Naive thymus-derived CD4-positive, alpha-beta T cell (primary cell): ENCODE measurements at places on chromosomes 16 and 17.
A peak's percentile ranks its signal among the peaks of the same experiment; 100 is the strongest.

- no peaks in the 10 kb centered on the region for H3K27me3 ChIP-seq
- peak overlapping the region; percentile 98 for H3K4me3 ChIP-seq
- DNase-seq = no peak
- H3K27ac ChIP-seq = peak overlapping the region; percentile 98
- peaks cover 12% of the 10 kb centered on the region for H3K36me3 ChIP-seq
Measured at GRCh38 chr17:58332778-58333735, 4.5 kb upstream of the TSPOAP1 start.

GRCh38 chr17:29094101-29094708, 51.3 kb downstream of the PIPOX start:
- DNase-seq = no peak
- H3K36me3 ChIP-seq = peaks cover 100% of the 10 kb centered on the region
- no peak overlapping the region for H3K27ac ChIP-seq
- H3K27me3 ChIP-seq = no peaks in the 10 kb centered on the region
- H3K4me1 ChIP-seq = no peaks in the 10 kb centered on the region

GRCh38 chr17:59355702-59356325, 24.4 kb downstream of the YPEL2 start:
- H3K27ac ChIP-seq = peak overlapping the region; percentile 24
- no peaks in the 10 kb centered on the region for H3K27me3 ChIP-seq
- peaks cover 24% of the 10 kb centered on the region for H3K36me3 ChIP-seq
- H3K4me1 ChIP-seq = peaks cover 39% of the 10 kb centered on the region

DNA sequence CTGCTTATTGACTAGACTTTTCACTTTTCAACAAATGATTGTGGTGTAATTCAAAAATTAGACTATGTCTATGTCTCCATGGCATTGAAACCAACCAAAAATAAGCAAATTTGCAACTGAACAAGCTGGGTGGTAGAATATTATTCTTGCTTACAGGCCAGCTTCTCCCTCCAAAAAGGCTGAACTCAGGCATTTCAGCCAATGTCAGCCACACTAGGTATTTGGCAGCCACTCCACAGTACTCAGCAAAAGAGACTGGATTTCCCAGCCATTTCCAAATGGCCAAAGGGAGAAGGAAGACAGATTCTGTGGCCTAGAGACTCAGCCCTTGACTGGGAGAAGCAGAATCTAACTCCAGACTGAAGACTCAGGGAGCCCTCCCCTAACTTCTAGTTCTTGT, 121.8 kb upstream of the IRX5 start:
- no peak overlapping the region for H3K27ac ChIP-seq
- H3K36me3 ChIP-seq = no peaks in the 10 kb centered on the region
- H3K4me1 ChIP-seq = no peaks in the 10 kb centered on the region
- DNase-seq = no peak
- no peaks in the 10 kb centered on the region for H3K27me3 ChIP-seq
- no peak overlapping the region for H3K4me3 ChIP-seq

GRCh38 chr17:72385475-72385874, 264.7 kb downstream of the SOX9 start:
- H3K4me3 ChIP-seq = no peak overlapping the region
- no peaks in the 10 kb centered on the region for H3K4me1 ChIP-seq
- H3K36me3 ChIP-seq = no peaks in the 10 kb centered on the region
- no peak overlapping the region for H3K27ac ChIP-seq

DNA sequence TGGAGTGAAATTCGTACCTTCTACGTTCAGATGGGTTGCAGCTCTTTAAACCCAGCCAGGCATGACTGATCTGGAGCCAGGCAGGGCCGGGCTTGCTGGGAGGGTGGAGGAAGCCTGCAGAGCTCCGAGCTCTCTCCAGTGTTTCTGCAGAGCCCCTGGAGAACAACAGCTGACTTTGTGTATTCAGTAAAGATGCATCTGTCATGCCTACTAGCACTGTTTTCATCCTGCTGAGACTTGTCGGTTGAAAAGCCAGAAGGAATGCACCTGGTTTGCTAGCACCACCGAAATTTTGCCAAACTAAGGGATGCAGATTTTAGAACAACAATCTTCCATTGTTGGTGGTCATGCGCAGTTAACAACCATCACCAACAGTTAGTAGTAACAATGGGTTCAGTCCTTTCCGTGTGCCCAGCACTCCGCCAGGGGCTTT, 22.4 kb upstream of the SCNN1B start:
- no peaks in the 10 kb centered on the region for H3K36me3 ChIP-seq
- H3K27me3 ChIP-seq = no peaks in the 10 kb centered on the region
- H3K27ac ChIP-seq = no peak overlapping the region
- DNase-seq = no peak
- no peaks in the 10 kb centered on the region for H3K4me1 ChIP-seq

DNA sequence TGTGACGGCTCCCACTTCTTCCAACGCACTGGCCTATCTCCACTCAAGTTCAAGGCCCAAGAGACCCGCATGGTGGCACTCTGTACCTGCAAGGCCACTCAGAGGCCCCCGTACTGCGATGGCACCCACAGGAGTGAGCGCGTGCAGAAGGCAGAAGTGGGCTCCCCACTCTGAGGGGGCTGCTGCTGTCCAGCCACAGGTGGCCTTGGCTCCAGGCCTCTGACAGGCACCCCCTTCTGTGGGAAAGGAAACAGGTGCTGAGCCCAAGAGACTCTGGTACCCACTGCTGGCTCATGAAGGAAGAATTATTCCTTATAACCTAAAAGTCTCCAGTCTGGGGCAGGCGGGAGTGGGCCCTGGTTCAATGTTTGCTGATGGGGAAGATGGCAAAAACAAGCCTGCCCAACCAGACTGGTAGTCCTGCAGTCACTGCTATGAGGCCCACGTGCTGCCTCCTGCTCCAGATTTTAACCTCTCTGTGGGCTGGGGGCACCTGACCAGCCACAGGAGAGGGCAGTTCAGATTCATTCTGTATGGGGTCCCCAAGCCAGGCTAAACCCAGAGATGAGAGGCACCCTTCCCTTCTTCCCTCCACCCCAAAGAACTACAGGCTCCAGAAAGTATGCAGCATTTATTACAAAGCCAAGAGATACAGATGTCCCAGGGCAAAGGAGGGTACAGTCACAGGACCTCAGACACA, 3.3 kb downstream of the CISD3 start:
- DNase-seq = no peak
- no peak overlapping the region for H3K27ac ChIP-seq
- H3K27me3 ChIP-seq = no peaks in the 10 kb centered on the region
- H3K36me3 ChIP-seq = no peaks in the 10 kb centered on the region
- H3K4me3 ChIP-seq = no peak overlapping the region
- peaks cover 29% of the 10 kb centered on the region for H3K4me1 ChIP-seq

GRCh38 chr17:78555746-78556401, 21.3 kb downstream of the DNAH17 start:
- H3K4me1 ChIP-seq = no peaks in the 10 kb centered on the region
- no peak for DNase-seq
- H3K36me3 ChIP-seq = no peaks in the 10 kb centered on the region

- H3K4me3 ChIP-seq = no peak overlapping the region
- peaks cover 5% of the 10 kb centered on the region for H3K36me3 ChIP-seq
- no peak for DNase-seq
- no peaks in the 10 kb centered on the region for H3K27me3 ChIP-seq
- H3K4me1 ChIP-seq = no peaks in the 10 kb centered on the region
Measured at GRCh38 chr17:27562777-27563455, 68.1 kb upstream of the LGALS9 start.

DNA sequence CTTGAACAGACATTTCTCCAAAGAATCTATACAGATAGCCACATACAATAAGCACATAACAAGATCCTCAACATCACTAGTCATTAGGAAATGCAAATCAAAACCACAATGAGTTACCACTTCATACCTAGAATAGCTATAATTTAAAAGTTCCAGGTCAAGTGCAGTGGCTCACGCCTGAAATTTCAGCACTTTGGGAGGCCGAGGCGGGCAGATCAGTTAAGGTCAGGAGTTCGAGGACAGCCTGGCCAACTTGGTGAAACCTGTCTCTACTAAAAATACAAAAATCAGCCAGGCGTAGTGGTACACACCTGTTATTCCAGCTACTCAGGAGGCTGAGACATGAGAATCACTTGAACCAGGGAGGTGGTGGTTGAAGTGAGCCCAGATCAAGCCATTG, 19.9 kb downstream of the RANBP10 start:
- H3K4me1 ChIP-seq = no peaks in the 10 kb centered on the region
- no peaks in the 10 kb centered on the region for H3K27me3 ChIP-seq
- no peak overlapping the region for H3K27ac ChIP-seq
- no peaks in the 10 kb centered on the region for H3K36me3 ChIP-seq
